Hepatic stellate cell (primary cell): ENCODE measurements at places on chromosomes 1 and 21.
A peak's percentile ranks its signal among the peaks of the same experiment; 100 is the strongest.

DNA sequence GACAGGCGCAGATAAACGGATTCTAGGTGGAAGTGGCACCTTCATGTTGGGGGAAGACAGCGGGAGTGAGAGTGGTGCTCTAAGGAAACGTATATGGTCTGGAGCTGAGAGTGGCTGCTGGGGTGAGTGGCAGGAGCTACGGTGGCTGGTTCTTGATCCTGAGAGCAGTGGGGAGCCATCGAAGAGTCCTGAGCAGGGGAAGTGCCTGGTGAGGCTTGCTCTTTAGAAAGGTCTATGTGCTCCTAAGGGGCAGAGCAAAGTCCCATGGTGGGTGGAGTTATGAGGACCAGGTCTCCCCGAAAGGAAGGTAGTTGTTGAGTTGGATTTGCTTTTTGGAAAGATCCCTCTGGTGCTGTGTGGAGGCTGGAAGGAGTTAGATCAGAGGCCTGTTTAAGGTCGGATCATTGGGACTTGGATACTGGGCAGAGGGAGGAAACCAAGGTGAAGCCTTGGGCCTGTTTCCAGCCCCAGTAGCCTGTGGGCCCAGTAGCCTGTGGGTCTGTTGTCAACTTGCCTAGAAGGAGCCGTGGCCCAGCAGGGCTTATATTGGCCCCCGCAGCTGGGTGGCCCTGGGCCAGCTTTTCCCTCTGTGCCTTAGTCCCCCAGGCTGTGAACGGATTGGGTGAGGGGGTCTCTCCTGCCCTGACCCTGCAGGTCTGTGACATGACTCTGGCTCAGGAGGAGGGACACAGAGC, 33.0 kb downstream of the ACOT11 start:
- no peak for DNase-seq

DNA sequence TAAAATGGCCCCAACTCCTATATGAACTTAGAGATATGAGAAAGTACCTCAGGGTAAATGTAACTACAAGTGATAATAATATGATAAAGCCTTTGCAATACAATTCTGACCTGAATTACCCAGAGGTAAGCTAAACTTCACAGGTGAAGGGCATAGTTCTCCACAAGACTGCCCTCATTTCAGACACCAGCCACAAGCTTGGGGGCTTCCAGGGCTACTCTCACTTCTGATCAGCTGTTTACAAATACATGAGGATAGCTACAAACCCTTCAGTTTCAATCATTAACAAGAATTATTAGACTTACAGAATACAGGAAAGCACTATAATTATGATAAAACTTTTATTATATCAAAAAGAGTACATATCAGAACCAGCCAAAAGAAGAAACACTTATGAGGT, 18.7 kb upstream of the DPH5 start:
- no peak for DNase-seq

GRCh38 chr1:175597969-175598765, 145.2 kb downstream of the TNR start:
- no peak for DNase-seq

DNA sequence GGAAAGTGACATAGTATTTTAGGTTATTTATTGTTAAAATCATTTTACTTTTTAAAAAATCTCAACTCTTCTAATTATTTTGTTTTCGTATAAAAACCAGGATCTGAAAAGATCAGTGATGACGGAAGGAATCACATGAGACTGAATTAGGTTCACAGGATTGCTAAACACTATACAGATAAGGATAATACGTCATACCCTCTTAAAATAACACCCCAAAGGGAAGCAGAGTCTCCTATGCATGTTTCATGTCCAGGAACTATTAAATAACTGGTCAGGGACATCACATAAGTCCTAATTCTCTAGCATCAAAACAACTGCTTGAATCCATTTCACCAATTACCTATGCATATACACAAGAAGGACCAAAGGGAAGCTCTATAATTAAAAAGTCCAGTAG, 84.9 kb downstream of the FOXJ3 start:
- DNase-seq, result no peak

- DNase-seq, result no peak
Measured at GRCh38 chr1:92445865-92446264, 40.9 kb downstream of the GFI1 start.

DNA sequence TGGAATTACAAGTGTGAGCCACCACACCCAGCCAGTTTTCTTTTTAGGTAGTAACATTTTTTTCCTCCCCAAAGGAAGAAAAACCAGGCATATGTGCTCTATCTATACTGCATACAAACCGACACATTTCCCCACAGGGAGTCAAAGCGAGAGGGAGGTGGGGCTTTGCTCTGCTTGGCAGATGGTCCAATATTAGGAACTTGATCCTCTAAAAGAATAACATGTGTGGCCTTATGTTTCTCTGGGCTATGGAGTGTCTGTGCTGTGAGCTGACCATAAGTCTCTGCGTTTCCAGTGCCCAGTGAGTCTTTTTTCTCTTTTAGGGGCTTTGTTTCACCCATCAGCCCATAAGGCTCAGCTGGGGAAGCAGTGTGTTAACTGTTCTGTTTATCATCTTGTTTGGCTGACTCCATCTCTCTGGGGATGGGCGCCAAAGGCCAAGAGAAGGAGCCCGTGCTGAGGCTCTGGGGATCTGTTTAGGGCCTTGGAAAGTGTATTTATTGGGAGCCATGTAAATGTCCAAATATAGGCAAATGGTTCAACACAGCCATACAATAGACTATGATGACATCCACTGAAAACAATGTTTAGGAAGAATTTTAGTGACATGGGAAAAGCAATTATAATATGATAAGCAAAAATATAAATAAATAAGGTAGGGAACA, 20.2 kb downstream of the LMOD1 start:
- DNase-seq, result no peak

- DNase-seq, result no peak
Measured at GRCh38 chr1:208131621-208132286, 112.4 kb downstream of the PLXNA2 start.

DNA sequence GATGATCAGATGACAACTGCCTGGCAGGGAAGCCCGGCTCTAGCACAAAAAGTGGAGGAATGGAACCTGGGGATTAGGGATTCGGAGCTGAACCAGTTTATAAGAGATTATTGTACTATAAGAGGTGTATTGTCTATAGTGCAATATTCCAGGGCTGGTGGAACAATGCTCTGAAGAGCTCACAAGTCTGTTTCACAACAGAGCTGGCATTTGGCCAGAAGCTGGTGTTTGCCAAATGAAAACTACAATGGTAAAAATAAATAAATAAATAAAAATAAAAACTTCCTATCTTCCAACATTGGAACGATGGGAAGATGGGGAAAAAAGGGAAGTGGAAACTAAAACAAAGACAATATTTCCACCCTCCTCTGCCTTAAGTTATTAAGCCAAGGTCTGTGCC, 73.5 kb downstream of the CHODL start:
- no peak for DNase-seq

DNA sequence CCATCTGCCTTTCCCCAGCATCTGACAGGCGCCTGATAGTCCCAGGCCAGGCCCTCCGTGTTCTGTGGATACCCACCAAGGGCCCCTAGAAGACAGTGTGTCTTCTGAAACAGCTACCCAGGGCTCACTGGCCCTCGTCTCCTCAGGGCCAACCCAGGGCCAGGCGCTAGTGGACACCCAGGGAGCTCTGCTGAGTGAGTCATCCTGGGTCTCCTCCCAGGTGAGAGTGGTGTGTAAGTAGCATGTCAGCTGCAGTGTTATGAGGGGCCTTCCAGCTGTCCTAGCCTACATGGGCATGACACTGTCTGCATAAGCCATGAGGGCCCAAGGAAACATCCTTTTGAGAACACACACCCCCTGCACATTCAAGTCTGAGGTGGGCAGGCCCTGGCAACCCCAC, 36.7 kb downstream of the CHD5 start:
- no peak for DNase-seq

GRCh38 chr1:170241266-170241851, 95.6 kb downstream of the NTMT2 start:
- DNase-seq, result no peak

- peak; percentile 12 for DNase-seq
Measured at GRCh38 chr1:167821969-167822685, 91.8 kb downstream of the ADCY10 start.

DNA sequence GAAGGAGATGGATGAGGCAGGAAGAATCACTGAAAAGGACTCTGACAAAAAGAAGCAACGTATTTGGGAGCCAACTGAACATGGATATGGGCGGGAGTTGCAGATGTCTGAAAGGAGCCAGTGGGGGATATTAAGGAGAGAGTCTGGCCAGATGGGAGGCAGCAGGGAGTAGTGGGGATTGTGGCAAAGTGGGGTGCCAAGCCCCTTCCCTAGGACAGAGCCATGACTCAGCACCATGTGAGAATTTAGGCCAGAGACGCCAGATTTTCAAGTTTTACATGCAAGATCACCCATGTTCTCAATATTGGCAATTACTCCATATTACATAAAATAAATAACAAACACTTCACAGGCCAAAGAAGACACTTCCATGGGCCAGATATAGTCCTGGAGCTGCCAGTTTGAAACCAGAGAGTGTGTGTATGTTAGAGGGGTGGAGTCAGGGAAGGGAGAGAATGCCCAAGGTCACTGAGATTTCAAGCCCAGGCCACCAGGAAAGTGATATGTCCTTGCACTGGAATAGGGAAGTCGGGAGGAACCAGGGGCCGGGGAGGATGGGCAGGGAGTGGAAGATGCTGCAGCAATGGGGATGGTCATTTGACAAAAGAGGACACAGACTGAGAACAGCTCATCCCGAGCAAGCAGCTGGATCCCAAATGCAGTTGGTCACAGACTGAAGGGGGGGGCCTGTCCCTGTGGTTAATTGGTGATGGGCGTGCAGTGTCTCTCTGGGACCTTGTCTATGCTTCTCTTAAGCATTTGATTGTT, 23.5 kb downstream of the TMEM51 start:
- DNase-seq, result no peak

DNA sequence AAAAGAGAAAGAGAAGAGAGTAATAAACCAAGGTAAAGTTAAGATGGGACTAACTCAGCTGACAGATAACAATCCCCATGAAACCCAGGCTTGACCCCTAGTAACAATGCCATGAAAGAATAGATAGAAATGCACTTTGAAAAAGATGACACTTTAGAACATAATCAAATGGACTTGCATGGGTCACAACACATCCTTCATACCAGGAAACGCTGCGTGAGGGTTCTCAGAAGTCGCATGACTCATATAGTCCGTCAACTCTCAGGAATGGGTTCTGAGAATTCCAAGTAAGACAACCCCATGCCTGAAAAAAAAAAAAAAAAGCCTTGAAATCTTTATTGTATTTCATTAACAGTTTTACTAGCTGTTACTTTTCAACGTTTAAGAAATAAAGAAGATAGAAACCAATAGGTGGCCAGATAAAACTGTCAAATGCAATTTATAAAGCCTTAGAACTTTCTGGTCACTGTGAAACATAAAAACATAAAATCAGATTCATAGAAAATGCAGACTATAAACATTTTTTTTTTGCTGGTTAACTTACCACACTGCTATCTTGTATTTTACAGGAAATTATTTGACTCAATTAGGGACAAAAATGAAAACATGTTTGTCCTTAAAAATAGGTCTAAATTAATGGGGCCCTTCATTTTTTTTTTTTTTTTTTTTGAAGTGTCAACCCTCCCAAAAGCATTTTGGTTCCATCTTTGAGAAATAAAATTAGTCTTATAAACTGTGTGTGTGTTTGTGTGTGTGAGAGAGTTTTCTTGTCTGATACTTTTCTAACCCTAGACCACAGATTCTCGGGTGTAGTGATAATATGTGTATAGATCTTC, 202.1 kb downstream of the NCAM2 start:
- DNase-seq, result peak; percentile 61

DNA sequence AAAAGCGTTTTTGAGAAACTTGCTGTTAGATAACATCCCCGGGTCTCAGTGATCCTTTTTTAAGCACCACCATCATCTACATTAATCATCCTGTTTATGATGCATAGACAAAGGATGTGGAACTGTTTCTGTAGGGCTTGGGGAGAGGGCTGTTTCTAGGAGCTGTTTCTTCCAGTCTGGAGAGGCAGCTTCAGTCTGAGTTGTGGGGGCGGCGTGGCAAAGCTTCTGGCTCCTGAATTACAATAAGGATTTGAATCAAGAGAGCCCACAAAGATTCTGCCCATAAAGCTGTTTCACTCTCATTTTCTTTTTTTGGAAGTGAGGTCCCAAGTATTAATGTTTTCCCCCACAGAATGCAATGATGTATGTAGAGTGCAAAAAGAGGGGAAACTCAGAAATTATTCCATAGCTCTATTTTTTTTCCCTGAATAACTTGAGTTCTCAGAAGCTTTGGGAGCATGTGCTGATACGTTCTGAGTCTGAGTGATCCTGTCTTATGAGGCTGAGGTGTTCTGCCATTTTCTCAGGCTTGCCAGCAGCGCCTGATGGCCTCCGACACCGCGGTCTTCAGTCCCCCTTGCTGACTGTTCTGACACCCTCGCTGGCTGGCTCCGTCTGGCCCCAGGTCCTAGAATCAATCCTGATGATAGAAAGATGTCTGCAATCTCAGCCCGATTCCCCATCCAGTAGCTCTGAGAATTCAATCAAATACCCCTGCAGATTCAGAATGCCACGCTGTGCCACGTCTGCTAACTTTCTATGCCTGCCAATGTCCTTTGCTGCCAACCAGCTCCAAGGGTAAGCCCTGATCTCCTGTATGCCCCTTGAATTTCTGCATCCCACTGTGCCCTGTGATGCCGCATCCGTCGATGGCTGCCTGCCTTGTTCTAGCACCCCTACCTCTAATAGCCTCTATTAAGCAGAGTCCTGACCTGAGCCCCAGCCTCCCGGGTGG, 92.4 kb upstream of the AKT3 start:
- DNase-seq, result no peak

GRCh38 chr1:30754684-30755171, 2.8 kb downstream of the LAPTM5 start:
- DNase-seq, result no peak

DNA sequence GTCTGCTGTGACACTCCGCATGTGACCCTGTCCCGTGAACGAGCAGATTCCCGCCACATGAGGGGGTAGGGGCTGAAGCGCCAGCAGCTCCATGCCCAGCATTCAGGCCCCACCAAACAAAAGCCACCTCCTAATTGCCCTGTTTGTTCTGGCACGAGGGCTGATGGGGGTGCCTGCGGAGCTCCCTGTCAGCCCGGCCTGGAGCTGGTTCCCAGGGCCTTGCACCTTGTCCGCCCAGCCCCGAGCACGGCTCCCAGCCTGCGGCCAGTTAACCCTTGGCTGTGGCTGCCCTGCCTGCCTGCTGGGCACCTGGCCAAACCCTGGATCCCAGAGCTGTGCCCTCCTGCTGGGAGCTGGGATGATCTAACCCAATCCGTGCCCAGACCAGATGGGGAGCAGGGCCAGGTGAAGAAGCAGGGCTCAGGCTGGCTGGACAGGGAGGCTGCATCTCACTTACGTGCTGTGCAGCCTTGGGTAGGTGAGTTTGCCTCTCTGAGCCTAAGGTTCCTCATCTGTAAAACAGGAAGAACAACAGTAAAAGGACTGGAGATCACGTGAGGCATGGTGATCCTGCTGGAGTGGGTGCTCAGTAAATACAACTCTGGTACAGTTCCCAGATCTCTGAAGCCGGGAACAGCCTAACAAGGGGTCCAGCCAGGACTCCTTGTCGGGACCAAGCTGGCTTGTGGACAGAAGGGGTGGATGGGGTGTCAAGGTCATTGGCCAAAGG, 110.9 kb upstream of the IFFO2 start:
- no peak for DNase-seq

DNA sequence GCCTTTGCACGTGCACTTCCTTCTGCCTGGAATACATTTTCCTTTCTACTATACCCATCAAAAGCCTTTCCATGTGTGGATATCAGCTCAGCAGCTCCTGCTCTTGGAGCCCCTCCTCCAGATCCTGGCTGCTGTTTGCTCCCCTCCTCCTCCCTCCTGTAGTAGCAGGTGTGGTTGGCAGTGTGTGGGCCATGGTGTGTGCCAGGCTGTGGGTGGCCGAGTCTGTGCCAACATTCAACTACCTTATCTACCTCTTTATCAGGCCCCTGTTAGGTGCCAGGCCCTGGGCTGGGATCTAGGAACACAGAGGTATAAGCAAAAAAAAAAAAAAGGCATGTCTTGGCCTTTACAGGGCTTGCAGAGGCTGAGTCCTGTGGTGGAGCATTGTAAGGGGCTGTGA, 180.6 kb upstream of the JUN start:
- DNase-seq, result no peak
